Vagina (tissue), 2 donors: ENCODE measurements at places on chromosomes 6 and 20. TPM values are rescaled to one million over a fixed set of nuclear protein-coding genes. Genes with fewer than 3 reads are reported as not detected.

Gene RGS17
- total RNA-seq: 0.25 TPM

Gene EFCAB8
- total RNA-seq: not detected

Gene MYH7B
- under 0.01 TPM for total RNA-seq

DNA sequence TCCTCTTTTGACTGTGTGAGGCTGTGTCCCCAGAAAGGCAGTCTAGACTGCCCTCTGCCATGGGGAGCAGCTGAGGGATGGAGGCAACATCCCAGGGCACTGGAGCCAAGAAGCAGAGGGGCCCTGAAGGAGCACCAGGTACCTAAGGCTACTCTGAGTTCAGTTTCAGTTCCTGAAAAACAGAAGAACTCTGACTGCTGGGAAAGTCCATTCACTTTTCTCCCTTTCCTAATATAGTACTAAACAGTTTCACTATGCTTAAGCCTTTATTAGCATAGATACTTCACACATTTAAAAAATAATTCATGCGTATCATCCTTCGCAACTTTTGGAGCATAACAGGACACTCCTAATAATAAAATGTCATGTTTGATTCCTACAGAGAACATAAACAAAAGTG is 130.0 kb downstream of the FOXC1 start:
- no peaks in the 10 kb centered on the region for H3K36me3 ChIP-seq
- no peaks in the 10 kb centered on the region for H3K27me3 ChIP-seq
- H3K4me1 ChIP-seq: no peaks in the 10 kb centered on the region
- H3K27ac ChIP-seq: no peak overlapping the region
- H3K4me3 ChIP-seq: no peak overlapping the region

GRCh38 chr6:4844108-4844507 is 67.9 kb downstream of the CDYL start:
- H3K27me3 ChIP-seq: no peaks in the 10 kb centered on the region
- H3K27ac ChIP-seq: no peak overlapping the region
- no peaks in the 10 kb centered on the region for H3K36me3 ChIP-seq
- no peak for DNase-seq

DNA sequence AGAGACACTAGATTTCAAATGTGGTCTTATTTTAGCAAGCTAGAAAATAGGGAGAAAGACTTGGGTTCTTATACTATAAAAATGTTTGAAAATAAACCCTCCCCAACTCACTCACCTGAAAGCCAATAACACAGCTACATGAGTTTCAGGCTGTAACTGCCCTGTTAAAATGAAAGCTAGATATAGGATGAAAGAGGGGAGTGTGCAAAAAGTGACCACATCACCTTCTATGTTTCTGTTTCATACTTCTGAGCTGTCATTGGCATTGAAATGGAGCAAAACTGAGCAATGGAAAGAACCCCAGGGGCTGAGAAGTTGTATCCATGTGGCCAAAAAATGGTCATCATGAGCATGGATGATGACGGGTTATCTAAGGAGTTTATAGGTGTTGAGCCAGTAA is 148.1 kb upstream of the TENT5A start:
- H3K36me3 ChIP-seq: no peaks in the 10 kb centered on the region
- no peak for DNase-seq
- H3K27me3 ChIP-seq: no peaks in the 10 kb centered on the region
- H3K27ac ChIP-seq: no peak overlapping the region
- no peak overlapping the region for H3K4me3 ChIP-seq
- H3K4me1 ChIP-seq: no peaks in the 10 kb centered on the region

DNA sequence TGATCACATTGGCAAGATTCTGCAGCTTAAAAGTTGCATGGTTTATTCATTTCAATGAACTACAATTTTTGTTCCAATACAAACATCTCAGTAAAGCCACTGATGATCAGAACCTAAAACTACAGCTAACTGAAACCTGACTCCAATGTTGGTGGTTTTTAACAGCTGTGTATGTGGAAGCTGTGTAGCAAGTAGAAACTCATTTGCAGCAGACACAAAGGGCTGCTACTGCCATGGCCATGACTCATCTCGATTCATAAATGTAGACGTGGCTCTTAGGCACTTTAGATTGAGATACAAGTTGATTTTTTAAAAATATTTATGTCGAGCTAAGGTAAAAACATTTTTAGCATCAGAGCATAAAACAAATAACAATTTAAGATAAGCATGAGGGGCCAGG is 19.5 kb upstream of the MAP3K4 start:
- H3K4me3 ChIP-seq: no peak overlapping the region
- H3K27ac ChIP-seq: peak overlapping the region; percentile 74
- H3K36me3 ChIP-seq: no peaks in the 10 kb centered on the region
- no peak for DNase-seq
- H3K4me1 ChIP-seq: peaks cover 38% of the 10 kb centered on the region
